ENCODE measurements at places on chromosomes 2 and 18. TPM values are rescaled to one million over a fixed set of nuclear protein-coding genes. Genes with fewer than 3 reads are reported as not detected.
A peak's percentile ranks its signal among the peaks of the same experiment; 100 is the strongest.

The PLA2R1 gene
- 0.83 TPM for total RNA-seq

DNA sequence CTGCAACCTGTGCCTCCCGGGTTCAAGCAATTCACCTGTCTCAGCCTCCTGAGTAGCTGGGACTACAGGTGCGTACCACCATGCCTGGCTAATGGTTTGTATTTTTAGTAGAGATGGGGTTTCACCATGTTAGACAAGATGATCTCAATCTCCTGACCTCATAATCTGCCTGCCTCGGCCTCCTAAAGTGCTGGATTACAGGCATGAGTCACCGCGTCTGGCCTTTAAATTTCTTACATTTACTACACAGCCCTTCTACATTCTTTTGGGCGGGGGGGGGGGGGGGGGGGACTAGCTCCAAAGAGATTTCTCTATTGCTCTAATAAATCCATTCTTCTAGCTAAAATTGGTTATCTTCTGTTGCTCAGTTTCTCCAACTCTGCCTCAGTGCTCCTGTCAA is 964.9 kb upstream of the ACVR2A start:
- no peak for DNase-seq

- DNase-seq: no peak
Measured at GRCh38 chr2:120670371-120670770, 65.3 kb upstream of the GLI2 start.

GRCh38 chr2:168336786-168337388 is 89.5 kb upstream of the STK39 start:
- peak; percentile 91 for DNase-seq

- no peak for DNase-seq
Measured at GRCh38 chr2:23314687-23315086, 70.3 kb upstream of the KLHL29 start.

DNA sequence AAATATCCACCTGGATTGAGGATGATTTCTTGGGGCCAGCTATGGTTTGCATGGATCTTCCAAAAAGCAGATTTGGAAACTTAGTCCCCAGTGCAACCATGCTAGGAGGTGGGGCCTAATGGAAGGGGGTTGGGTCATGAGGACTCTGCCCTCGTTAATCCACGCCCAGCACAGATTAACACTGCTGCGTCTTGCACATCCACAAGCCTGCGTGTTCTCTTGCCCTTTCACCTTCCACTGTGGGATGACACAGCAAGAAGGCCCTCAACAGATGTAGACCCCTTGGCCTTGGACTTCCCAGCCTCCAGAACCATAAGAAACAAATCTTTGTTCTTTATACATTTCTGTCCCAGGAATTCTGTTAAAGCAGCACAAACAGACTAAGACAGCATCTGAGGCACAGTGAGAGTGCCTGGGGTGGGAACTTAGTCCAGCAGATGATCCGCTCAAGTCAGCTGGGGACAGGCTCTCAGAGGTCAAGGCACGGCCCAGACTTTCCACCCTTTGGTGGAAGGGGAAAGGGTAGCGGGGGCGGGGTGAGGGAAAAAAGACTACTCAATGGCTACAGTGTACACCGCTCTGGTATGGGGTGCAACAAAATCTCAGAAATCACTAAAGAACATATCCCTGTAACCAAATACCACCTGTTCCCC is 2.4 kb downstream of the RAB17 start:
- DNase-seq: no peak

DNA sequence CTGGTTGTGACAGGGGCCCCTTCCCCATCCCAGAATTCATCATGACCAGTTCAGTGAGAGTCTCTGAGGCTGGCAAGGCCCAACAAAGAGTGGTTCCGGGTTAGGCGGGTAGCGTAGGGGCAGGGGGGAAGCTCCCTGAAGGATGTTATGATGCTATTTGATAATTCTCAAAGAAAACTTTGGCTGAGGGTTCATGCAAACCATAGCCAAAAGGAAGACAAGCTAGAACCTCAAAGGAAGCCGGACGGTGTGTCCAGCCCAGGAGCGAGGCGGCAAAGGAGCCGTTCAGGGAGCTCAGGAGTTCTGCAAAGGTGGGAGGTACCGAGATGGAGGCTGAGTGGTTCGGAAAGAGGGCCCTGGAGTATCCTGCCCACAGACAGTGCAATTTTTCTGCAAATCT is 226.8 kb upstream of the RAB6C start:
- DNase-seq: no peak

GRCh38 chr2:84450288-84451227 is 8.5 kb downstream of the SUCLG1 start:
- no peak for DNase-seq

The GKN1 gene
- not detected for total RNA-seq

GRCh38 chr18:58128381-58129374 is 84.7 kb downstream of the NEDD4L start:
- DNase-seq: no peak

Measured in H9 (cell line).